Activated gamma-delta T cell (primary cell): ENCODE measurements at places on chromosomes 12 and 14.

- DNase-seq: no peak
These were observed 12.5 kb upstream of the INF2 start for GRCh38 chr14:104676694-104677511.

- DNase-seq: no peak
These were observed 2.6 kb upstream of the LGMN start for GRCh38 chr14:92750994-92751400.

DNA sequence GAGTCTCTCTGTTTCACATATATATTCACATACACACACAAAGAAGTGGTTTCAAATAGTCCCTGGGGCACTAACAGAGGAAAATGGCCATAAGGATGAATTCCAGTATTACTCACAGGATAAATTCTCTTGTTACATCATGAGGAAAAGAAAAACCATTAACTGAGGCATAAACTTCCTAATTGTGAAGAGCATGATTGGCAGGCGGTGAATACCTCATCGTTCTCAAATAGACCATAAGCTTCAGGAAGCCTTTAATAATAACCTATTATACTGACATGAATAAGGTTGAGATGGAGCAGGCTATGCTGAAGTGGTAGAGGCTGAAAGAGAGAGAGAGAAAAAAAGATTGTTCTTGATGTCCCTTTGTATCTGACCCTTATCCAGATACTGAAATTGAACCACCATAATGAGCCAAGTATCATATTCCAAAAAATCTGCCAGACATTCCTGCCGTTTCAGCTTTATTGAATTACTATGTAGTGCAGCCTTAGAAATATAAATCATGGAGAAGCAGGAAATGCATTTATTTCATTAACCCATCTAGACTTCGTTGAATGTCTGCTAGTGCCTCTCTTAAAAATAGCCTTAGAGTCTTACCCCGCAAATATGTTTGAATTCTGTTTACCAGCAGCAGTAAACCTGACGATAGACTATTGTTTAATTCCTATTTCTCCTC is 86.8 kb downstream of the NUAK1 start:
- no peak for DNase-seq

DNA sequence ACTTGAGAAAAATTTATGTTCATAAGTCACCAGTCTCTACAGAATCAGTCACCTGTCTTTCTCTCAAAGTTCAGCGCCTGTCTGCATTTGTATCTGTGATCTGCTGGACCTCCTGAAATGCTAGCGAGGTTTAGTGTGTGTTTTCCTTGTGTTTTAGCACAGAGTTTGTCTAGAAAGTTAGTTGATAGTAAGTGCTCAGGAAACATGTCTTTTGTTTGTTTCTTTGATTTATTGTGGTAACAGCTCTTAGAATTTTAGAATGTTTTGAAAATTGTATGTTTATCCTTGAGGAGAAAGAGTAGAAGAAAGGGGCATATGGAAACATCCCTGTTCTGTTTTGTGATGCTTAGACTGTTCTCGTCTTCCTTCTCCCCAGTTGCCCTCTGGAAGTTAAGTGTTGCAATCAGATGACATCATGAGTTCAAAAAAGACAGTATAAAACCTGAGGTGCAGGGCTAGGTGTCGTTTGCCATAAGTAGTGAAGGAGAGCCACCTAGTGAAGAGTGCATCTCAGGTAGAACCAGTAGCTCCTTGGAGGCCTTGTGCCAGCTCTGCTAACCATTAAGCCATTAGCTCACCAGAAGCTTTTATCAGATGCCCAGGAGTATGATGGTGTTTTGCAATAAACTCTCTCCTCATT is 44.8 kb downstream of the FBXW8 start:
- DNase-seq: no peak

- DNase-seq: no peak
These were observed 306.1 kb downstream of the DAD1 start for GRCh38 chr14:22282949-22283348.

GRCh38 chr14:54114941-54115340 is 158.3 kb upstream of the BMP4 start:
- no peak for DNase-seq

- DNase-seq: no peak
These were observed 102.2 kb downstream of the ERC1 start for GRCh38 chr12:1093166-1093751.

- DNase-seq: no peak
These were observed 86.9 kb downstream of the ATF7IP start for GRCh38 chr12:14452336-14452735.

DNA sequence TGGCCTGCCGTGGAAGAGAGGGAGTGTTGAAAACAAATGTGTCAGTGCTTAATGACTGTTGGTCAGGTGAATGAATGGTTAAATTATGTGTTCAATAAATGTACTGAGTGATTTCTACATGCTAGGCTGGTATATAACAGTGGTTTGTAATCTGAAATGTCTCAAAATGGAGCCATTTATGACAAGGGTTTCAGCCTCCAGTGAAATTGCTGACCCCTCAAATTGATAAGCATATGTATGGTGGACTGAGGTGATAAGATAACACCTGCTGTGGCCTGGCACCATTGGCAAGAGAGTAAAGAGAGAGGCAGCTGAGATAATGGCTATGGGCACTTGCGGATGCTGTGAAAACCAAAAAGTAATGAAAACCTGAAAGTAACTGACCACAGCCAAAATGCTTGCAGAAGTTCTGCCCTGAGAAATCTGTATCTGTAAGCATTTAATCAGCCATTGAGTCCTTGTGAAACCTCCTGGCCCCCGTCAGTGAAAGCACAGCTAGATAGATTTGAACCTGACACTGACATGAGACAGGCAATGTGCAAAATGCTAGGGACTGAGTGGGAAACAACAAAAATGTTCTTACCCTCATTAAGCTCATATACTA is 1.4 kb upstream of the BCAT1 start:
- no peak for DNase-seq

GRCh38 chr14:22979748-22980392 is 2.5 kb downstream of the AJUBA start:
- no peak for DNase-seq

- DNase-seq: no peak
These were observed 41.9 kb downstream of the SLC6A12 start for GRCh38 chr12:171743-172676.

GRCh38 chr14:102629011-102629444 is 36.6 kb downstream of the RCOR1 start:
- no peak for DNase-seq

DNA sequence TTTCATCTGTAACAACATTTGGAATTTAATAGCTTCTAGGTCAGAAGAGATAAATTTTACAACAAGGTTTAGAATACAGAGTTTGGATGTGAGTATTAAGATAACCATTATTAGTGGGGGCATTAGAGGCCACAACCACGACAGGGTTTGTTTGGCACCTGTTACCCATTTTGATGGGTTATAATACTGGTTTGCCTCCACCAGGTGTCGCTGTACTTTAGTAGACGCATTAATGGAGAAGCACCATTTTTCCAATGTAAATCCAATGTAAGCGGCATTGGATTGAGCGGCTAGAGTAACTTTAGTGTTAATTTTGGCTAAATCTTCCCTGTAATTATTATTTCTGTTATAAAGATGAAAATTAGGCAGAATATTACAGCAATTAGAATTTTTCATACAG is 136.2 kb downstream of the SLCO1B3 start:
- no peak for DNase-seq

DNA sequence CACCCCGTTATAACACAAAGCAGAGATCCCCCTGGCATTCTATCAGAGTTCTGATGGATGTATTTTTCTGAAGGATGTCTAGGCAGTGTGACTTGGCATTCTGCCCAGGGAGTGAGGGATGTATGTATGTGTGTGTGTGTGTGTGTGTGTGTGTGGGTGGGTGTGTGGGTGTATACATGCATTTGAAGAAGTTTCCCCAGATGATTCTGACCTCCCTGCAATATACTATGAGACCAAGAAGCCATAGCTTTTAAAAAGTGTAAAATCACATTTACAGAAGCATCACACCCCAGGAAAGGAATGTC is 59.7 kb upstream of the NAP1L1 start:
- DNase-seq: no peak

DNA sequence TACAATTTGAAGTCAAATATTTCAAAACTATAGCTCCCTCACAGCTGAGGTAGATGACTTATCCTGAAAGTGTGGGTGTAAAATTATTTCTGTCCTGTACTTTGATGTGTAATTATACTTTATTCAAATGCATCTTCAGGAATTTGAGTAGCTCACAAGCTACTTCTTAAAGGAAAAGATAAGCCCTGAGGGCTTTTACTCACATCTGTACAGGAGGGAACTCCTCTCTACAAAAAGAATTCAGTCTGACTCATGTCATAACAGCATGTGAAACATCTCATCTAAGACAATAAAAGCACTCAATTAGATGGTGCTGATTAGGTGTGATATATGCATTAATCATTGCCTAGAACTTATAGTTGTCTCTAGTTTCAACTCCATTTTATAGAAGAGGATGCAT is 452.0 kb downstream of the PRKD1 start:
- no peak for DNase-seq

- DNase-seq: no peak
These were observed 16.4 kb downstream of the NID2 start for GRCh38 chr14:52052288-52052943.

GRCh38 chr14:35287431-35288013 is 4.7 kb upstream of the PSMA6 start:
- DNase-seq: no peak

DNA sequence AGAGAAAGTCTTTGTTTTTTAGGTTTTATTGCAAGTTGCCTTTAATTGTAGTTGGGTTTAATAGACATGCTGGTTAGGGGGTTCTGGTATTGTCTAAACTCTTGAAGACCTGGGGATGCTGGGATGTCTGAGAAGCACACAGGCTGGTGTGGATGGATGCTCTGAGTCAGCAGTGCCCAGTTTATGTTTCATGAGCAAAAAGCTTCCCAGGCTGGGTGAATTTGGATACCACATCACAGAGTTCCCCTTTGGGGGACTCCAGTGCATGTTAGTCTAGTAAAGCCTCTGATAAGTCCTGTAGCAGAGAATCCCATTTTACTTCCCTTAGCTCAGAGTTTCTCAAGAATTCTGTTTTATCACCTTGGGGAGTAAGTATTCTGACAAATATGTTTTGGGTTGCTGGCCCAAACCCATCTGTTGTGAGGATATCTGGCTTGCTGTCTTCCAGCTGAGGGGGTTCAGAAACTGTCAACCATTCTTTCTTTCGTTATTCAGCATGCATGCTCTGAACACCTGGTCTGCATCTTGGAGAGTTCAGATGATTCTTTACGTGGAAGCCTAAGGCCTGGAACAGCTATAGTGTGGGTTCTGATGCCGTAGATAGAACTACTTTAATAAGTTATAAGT is 509.1 kb downstream of the VRK1 start:
- no peak for DNase-seq

DNA sequence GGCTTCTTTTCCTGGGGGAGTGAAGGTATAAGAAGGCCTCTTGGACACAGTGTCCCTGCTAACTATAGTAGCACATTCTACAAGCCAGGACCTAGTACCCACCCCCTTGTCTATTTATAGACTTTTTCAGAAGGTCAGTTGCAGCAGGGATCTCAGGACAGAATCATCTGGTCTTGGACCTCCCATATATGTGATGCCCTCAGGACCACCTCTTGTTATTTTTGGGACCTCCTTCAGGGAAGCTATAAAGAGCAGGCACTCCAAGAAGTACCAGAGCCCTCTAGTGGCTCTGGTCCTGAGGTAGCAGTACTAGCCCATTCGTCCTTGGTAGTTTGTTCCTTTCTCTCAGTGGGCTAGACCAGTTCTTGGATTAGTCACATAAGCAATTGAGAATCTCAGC is 4.3 kb downstream of the COQ10A start:
- no peak for DNase-seq

GRCh38 chr12:32889011-32889760 is 7.4 kb downstream of the PKP2 start:
- no peak for DNase-seq

- DNase-seq: no peak
These were observed 94.0 kb downstream of the TSPAN9 start for GRCh38 chr12:3171195-3171591.

DNA sequence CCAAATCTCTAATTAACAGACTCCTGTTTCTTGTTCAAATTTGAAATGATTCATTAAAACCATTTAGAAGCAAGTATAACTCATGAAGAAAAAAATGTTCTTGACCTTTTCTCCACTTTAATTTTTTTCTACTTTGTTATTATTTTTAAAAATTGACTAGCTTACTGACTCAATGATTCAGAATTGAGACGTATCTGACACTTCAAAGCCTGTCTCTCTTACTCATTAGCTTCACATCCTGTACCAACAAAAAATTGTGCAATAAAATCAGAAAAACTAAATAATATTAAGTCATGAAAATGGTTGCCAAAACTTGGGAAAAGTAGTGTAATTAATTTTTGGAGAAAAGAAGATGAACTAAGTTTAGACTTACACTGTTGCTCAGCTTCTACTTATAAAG is 331.2 kb downstream of the SLC16A7 start:
- DNase-seq: no peak

DNA sequence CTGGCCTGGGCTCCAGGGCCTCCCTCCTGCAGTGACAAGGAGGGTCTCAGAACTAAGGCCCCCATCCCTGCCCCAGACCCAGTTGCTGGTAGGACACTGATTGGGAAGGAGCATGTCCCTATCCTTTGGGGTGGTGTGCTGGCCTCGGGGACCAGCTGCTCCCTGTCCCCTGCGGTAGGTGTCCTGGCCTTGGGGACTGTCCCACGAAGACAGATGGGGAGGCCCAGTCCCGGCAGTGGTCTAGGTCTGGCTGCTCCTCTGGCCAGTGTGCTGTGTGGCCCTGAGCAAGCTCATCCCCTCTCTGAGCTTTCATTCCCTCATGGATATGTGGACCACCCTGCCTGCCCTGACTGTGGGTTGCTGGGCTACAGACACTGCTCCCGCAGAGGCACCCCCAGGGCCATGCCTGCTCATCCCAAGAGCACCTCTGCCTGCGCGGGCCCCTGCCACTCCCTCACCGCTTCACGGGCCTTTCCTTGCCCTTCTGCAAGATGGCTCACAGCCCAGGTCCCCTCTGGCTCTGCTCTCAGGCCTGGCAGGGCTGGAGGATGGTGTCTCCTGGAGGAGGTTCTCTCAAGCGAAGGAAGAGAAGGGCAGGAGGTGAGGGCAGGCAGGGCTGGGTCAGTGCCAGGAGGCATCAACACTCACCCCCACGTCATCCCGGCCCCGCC is 12.5 kb downstream of the AHNAK2 start:
- no peak for DNase-seq

- DNase-seq: no peak
These were observed 11.7 kb upstream of the SLC17A8 start for GRCh38 chr12:100345020-100345767.

- no peak for DNase-seq
These were observed 352.0 kb upstream of the TMTC1 start for GRCh38 chr12:30135776-30136175.

- DNase-seq: no peak
These were observed 19.1 kb downstream of the TUNAR start for GRCh38 chr14:95895720-95896119.

DNA sequence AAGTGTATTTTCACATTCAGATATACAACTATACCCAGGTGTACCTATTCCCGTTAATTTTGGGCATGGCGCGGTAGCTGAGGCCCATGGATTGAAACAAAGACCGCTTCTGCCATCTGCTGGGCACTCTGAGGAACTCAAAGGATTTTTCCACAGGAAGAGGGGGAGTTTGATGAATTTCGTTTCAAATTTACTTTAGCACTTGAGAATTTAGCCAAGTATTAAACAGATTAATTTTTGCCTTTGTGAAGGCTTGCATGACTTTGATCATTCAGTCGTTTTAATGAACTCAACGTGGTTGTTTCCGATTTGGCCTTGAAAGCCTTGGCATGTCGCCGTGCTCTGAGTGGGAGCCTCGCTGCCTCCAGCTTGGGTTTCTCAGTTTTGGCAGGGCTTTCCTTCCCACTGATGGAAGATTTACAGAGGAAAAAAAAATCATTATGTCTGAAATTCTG is 153.2 kb upstream of the DDHD1 start:
- no peak for DNase-seq

GRCh38 chr12:9127936-9128663 is 12.4 kb upstream of the A2M start:
- no peak for DNase-seq
